RWPE2 (cell line): ENCODE measurements at places on chromosomes 3 and 15.

- no peak for DNase-seq
Observed at GRCh38 chr3:71103430-71103921, 480.1 kb downstream of the FOXP1 start.

DNA sequence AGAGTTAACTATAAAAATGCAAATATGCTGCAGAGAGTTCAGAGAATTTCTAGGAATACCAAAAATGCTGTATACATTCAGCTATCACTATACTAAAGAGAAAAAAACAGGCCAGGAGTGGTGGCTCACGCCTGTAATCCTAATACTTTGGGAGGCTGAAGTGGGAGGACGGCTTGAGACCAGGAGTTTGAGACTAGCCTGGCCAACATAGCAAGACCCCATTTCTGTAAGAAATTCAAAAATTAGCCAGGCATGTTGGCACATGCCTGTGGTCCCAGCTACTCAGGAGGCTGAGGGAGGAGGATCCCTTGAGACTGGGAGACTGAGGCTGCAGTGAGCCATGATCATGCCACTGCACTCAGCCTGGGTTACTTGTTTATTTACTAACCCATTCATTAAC lies 74.7 kb upstream of the SLC12A8 start:
- no peak for DNase-seq

DNA sequence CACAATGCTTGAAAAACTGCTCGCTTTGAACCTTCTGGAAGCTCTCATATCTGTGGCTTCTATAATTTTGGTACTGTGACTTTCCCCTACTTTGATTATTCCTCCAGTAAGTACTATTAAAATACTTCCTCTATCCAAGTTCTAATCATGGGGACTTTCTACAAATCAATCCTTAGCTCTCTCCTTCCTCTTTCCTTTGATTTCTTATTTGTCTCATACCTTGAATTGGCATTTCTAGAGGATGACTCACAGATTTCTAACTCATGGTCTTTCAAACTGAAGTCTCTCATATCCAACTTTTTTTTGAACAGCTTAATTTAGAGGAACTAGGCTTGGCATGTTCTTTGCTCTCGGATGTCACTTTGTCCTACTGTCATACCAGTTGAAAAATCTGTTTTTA lies 241.8 kb downstream of the TBC1D5 start:
- DNase-seq, result no peak

GRCh38 chr3:13051066-13051465 lies 22.2 kb downstream of the IQSEC1 start:
- no peak for DNase-seq
